ENCODE measurements at places on chromosomes 5 and 9. TPM values are rescaled to one million over a fixed set of nuclear protein-coding genes. Genes with fewer than 3 reads are reported as not detected.
A peak's percentile ranks its signal among the peaks of the same experiment; 100 is the strongest.

- no peak for DNase-seq
Measured at GRCh38 chr9:85420750-85421149, 321.0 kb downstream of the AGTPBP1 start.

DNA sequence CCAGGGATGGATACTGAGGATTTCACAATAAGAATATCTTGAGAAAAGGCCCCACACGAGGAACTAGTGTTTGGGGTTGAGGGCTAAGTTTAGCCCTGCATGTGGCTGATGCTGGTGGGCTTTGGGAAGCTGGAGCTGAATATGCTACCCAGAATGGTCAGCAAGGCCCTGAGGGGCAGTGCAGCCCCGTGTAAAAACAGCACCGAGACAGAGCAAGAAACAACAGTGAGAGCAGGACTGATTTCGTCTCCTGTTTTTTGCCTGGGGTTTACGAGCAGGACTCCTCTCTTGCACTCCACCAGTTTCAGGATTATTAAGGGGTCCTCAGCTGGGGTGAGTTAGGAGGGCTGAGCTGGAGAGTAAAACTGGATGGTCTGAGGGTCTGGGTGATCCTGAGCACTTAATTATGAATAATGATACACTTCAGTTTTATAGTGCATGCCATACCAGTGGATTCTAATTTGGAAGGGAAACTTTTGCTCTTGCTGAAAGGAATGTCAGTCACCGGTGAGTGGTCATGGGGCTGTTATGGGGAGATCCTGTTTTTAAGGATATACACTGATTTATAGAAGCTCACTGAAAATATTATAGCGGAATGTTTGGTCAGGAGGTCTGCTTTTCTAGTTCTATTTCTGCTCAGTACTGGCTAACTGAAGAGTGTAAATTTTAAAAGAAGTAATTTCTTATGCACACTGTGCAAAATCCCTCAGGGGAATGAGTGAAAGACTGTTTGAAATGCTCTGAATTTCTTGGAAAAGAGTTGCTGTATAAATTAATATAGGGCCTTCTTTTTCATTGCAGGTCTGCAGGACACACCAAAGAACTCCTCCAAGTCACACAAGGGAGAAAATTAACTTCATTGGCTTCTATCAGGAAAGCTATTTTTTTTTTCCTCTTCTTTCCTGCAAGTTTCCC, 42.7 kb upstream of the NFIB start:
- DNase-seq, result no peak

DNA sequence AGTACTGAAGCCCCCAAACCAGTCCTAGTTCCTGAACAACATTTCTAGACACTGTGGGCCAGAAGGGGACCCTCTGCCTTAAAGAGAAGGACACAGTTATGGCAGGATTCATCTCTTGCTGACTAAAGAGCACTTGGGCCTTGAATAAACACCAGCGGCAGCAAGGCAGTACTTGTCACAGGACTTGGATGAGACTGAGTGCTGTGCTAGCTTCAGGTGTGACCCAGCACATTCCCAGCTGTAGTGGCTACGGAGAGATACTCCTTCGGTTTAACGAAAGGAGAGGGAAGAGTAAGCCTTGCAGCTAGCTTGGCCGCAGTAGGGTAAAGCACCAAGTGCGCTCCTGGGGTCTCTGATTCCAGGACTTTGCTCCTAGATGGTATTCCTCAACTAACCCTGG, 10.9 kb upstream of the STX17 start:
- no peak for DNase-seq

DNA sequence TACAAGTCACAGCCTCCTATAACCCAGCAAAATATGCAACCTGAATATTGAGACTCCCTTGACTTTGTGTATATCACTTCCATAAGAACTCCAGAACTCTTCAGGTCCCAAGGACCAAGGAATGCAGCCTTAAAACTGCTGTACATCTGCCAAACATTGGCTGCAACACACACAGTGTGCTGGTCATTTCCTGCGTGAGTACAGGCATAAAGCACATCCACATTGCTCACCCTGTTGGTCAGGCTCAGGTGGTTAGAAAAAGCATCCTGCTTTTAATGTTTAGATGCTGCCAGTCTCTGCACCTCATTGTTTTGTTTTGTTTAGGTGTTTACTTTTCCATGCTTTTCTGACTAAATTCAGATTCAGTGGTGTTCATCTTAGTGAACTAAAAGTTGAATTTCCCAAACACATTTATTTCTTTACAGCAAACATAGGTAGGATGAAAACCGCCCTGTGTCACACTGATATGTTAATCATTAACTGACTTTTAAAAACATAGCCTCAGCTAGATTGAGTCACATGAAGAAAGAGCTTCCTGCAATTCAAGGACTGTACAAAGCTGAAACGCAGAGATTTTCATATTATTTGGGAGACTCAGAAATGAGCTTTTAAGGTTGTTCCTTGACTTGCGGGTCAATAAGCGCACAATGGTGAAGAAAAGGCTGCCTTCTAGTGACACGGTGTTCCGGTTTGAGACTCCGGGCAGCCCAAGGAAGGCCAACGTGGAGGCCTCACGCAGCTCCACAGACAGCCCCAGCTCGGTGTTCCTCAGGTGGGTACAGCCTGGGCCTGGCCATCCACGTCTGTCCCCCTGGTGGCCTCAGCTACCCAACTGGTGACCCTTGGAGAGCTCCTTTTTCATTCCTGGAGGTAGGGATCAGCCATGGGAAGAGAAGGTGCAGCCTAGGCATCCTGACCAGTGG, 52.2 kb upstream of the GRAMD2B start:
- peak; percentile 42 for DNase-seq

GRCh38 chr5:89097103-89097502, 214.1 kb upstream of the MEF2C start:
- DNase-seq, result no peak

DNA sequence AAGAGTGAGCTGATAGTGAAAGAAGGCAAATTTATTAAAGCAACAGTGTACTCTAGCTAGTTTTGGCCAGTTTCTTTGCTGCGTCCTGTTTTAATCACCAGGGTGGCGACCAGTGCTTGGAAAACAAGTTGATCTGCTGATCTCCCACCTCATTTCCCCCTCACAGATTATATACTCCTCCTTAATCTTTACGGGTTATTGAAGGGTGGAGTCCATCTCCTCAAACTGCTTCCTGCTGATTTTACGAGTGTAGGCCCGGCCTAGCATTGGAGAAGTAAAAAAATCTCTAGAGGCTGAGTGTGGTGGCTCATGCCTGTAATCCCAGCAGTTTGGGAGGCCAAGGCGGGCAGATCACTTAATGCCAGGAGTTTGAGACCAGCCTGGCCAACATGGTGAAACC, 14.0 kb upstream of the CFAP95 start:
- no peak for DNase-seq

DNA sequence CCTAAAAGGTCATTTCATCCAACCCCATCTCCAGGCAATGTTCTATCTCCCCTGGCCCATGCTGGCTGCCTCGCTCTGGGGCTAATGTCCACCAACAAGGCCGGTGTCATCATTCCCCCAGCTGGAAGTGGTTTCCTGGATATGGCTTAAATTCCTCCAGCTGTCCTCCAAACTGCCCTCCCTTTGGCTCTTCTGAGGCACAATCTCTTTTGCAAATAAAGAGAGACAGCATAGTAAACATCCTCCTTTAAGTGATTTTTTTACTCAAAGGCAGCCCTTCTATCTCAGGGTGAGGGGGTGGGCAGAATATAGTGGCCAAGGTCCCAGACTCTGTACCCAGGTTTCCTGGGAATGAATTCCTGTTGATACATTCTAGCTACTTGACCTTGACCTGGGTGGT, 117.4 kb upstream of the PANK3 start:
- no peak for DNase-seq

- DNase-seq, result no peak
Measured at GRCh38 chr5:39486790-39487189, 62.0 kb upstream of the DAB2 start.

DNA sequence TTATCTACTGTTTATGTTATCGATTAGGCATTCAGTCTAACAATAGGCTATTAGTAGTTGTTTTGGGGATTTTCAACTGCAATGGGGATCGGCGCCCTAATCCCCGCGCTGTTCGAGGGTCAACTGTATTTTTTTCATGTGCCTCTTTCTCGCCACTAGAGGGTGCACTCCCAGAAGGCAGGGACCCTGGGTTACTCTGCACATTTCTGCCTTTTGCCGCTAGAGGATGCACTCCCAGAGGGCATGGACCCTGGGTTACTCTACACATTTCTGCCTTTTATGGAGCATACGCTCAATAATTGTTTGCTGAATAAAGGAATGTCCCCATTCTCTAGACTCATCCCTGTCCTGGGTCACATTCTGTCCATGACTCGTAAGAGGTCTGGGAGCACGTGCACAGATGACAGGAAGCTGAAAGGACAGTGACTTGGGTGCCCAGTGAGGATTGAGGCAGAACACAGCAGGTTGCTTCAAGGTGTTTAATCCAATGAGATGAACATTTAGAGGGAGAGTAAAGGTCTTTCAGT, 27.9 kb upstream of the RECK start:
- DNase-seq, result peak; percentile 12

- peak; percentile 8 for DNase-seq
Measured at GRCh38 chr5:73962801-73963425, 336.9 kb downstream of the ARHGEF28 start.

- DNase-seq, result no peak
Measured at GRCh38 chr5:143187495-143187894, 216.0 kb downstream of the NR3C1 start.

- DNase-seq, result peak; percentile 72
Measured at GRCh38 chr9:12702160-12702758, 9.1 kb downstream of the TYRP1 start.

DNA sequence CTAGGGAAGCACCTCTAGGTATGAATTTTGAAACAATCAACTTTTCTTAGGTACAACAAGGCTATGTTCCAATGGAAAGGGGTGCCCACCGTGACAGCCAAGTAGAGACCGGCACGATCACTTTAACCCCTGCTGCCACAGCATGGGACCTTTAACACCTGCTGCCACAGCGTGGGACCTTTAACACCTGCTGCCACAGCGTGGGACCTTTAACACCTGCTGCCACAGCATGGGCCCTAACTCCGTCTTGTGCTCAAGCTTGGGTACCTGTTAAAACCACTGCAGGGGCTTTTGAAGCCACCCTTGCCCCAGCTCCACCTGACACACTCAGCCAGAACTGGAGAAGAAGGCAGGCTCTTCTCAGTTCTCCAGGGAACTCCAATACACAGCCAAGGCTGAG, 18.2 kb upstream of the MXD3 start:
- DNase-seq, result no peak

DNA sequence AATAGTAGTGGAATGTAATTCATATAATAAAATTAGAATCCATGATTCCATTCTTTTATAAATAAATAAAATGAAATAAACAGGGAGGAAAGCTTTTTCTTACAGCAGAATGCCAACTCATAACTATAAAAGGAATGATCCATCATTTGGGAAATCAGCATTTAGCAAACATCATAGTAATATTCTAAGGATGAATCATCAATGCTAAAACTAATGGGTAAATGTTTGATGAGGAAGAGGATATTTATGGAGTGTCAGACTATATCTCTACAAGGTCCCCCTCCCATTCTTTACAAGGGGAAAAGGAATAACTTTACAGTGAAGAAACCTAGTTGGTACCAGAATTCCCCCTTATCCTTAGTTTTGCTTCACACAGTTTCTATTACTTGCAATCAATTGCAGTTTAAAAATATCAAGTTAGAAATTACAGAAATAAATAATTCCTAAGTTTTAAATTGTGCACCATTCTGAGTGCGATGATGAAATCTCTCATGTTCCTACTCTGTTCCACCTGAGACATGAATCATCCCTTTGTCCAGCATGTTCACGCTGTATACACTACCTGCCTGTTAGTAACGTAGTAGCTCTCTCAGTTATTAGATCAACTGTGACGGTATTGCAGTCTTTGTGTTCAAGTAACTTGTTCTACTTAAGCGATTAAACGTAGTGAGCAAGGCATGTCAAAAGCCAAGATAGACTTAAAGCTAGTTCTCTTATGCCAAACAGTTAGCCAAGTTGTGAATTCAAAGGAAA, 14.2 kb upstream of the JAKMIP2 start:
- DNase-seq, result no peak

- peak; percentile 3 for DNase-seq
Measured at GRCh38 chr5:118439831-118440230, 548.5 kb downstream of the DTWD2 start.

- DNase-seq, result no peak
Measured at GRCh38 chr5:61609840-61610677, 278.0 kb downstream of the ZSWIM6 start.

DNA sequence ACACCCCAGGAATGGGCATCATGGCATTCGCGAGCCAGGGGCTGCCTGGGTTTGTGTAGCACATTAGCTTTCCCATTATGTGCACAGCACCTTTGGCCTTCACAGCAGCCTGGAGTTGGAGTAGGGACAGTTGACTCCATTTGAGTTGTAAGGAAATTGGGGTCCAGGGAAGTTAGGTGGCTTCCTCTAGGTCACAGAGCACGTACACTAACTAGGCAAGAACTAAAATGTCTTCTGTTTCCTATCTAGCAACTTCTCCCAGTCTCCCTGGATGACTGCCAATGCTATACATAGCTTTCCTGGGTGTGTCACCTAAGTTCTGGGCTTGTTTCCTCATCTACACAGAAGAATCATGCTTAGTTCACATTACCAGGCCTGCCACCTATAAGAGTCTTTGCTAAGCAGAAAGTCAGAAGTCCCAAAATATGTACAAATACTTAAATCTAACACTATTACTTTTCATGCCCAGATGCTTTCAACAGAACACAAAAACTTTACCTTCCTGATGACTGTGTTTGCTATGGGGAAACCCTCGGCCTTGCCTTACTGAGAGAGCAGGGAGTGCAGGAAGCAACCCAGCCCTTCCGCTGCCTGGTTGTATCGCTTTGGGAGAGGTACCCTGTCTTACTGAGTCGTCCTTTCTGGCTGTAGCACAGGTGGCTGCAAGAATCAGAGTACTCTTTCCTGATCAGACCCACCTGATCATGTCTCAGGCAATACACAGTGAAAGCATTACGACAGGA, 12.0 kb downstream of the MACROH2A1 start:
- peak; percentile 84 for DNase-seq

CTSV gene
- 41.7 TPM for total RNA-seq

INSYN2B gene
- 16.3 TPM for total RNA-seq

OR1L4 gene
- total RNA-seq, result not detected

FAM114A2 gene
- 28.6 TPM for total RNA-seq

C6 gene
- total RNA-seq, result not detected

DENND4C gene
- total RNA-seq, result 40.0 TPM

LIFR gene
- total RNA-seq, result 66.1 TPM

C1QTNF2 gene
- total RNA-seq, result 1.6 TPM
